IPS-NIHi11 (cell line): ENCODE measurements at places on chromosomes 13 and 19.

GRCh38 chr19:6476155-6476895, 5.3 kb downstream of the DENND1C start:
- peak; percentile 97 for DNase-seq

DNA sequence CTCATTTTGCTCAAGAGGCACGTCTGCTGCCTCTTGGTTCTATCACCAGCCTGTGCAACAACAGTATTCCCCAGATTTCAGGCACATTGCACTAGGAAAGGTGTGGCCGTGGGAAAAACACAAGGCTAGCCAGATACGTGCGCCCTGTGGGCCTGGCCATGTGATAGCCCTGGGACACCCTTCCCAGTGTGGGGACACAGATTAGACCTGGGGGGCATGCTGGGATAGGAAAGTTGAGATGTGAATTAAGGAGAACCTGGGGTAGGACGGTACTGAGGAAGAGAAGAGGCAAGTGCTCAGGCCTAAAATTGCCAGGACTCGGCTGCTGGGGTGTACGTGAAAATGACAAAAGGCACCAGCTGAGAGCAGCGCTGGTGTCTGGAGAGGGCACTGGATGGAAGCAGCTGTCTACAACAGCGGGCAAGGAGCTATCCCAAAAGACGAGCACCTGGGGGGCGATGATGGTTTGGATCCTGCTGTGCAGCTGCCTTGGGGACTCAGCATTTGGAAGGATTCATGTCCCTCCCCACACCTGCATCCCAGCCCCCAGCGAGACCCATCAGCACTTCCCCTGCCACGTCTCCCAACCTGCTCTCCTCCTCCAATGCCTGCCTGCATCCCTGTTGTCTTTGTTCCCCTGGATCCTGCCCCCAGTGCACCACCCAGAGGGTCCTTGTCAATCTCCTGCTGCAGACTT, 54.3 kb downstream of the GGACT start:
- no peak for DNase-seq

- DNase-seq, result no peak
Observed at GRCh38 chr19:35459414-35460082, 11.5 kb downstream of the FFAR2 start.

DNA sequence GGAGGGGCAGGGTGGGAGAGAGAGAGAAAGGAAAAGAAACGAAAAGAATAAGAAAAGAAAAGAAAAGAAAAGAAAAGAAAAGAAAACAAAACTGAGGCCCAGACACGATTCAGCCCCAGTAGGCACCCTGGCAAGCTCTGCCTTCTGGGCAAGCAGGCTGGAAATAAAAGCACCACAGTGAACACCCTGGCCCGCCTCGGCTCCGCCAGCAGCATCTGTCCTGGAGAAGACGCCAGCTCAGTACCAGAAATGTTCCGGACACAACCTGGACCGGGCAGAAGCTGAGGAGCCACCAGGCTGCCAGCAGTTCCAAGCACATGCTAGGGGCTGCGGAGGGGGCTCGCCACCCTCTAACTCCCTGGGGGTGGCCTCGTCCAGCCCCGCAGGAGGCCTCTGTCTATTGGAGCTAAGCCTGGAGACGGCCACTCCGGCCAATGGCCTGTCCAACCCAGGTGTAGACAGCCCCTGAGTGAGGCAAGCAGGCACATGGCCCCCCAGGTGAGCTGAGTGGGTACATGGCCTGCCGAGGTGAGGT, 11.4 kb upstream of the CPAMD8 start:
- DNase-seq, result no peak

DNA sequence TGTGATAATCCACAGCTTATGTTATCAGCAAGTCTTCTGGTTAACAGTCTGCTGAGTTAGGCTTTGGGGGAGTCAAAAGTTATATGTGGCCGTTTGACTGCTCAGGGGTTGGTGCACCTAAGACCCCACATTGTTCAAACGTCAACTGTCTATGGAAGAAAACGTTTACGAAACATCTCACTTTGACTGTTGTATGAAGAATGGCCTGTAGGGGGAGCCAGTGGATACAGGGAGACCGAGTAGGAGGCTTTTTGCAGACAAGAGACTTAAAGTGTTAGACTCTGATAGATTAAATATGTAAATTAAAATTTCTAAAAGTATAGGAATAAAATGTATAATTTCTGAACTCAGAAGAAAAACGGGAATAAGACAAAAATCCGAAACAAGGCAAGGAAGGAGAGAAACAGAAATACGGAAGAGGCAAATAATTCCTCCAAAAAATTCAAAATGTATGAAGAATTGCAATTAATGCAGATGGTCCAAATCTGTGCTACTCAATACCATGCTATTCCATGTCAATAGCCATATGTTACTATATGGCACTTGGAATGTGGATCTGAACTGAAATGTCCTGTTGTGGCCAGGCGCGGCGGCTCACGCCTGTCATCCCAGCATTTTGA, 37.8 kb downstream of the TNFSF14 start:
- DNase-seq, result peak; percentile 51

GRCh38 chr13:43924549-43925245, 45.0 kb downstream of the LACC1 start:
- DNase-seq, result no peak

GRCh38 chr19:30395283-30395682, 23.1 kb downstream of the ZNF536 start:
- no peak for DNase-seq

GRCh38 chr19:51644636-51645271, 1.9 kb downstream of the SIGLEC14 start:
- DNase-seq, result peak; percentile 46

DNA sequence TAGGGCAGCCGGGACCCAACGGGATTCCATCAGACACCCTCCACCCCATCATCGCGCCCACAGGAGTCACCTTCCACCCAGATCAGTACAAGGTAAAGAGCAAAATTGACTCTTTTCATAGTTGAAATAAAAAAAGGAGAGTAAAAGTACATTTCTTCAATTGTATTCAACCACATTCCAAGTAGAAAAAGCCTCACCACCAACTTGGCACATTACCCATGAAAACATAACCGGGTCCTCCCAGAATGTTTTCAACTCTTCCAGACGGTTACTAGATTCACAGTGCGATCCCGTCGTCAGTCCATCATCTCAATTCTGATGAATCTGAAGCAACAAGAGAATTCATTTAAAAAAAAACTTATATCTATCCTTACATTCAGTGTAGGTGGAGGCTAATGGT, 125.2 kb downstream of the RAB20 start:
- no peak for DNase-seq

GRCh38 chr19:4090356-4091220, 23.9 kb upstream of the ZBTB7A start:
- no peak for DNase-seq

DNA sequence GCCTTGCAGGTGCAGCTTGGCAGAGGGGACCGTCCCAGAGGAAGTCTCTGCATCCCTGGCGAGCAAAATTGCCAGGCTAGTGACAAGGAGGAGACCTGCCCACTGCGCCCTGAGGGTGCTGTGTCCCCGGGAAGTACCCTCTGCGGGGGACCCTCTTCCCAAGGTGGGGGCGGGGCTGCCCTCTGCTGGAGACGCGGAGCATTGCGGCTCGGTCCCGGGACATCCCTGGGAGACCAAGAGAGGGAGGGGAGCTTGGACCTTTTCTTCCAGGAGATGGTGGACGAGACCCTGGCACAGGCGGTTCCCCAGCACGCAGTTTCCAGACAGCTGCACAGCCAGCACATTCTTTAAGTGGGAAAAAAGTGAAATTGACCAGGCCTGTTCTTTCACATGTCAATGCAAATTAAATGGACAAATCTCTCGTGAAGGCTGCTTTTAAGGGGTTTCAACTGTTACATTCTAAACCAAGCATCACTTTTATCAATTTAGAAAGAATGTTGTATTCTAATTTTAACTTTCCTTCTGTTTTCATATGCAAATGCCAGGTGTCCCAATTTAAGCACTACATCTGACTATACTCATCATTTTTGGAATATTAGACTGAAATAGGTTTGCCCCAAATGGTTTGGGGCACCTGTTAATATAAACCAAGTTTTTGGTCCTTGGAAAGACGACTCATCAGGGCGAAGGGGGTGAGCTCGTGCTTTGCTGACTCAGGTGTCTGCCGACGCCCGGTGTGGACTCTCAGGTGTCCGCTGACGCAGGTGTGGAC, 60.7 kb downstream of the MCF2L start:
- DNase-seq, result peak; percentile 88

- DNase-seq, result peak; percentile 39
Observed at GRCh38 chr13:75469047-75469446, 12.9 kb downstream of the TBC1D4 start.

DNA sequence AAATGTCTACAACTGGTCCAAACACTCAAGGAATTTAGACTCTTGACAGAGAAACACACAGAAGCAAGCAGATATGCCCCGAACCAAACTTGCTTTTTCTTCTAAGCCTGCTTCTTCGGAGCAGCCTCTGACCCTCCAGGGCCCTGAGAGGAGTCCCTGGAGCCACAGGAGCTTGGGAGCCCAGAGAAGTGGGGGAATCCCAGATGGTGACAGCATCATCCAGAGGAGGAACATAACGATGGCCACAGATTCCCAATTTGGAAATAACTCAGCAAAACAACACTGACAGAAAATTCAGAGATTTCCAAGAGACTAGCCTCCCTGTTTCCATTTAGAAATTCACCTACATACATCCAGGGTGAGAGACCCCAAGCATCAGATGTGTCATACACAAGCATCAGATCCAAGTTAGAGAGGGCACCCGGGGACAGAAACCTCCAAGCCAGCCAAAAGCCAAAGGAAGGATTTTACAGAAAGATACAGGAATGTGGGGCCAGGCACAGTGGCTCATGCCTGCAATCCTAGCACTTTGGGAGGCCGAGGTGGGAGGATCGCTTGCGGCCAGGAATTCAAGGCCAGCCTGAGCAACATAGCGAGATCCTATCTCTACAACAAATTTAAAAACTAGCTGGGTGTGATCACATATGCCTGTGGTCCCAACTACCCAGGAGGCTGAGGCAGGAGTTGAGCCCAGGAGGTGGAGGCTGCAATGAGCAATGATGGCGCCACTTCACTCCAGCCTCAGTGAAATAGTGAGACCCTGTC, 2.0 kb upstream of the PVR start:
- no peak for DNase-seq

GRCh38 chr13:94061301-94061700, 418.2 kb downstream of the DCT start:
- no peak for DNase-seq

DNA sequence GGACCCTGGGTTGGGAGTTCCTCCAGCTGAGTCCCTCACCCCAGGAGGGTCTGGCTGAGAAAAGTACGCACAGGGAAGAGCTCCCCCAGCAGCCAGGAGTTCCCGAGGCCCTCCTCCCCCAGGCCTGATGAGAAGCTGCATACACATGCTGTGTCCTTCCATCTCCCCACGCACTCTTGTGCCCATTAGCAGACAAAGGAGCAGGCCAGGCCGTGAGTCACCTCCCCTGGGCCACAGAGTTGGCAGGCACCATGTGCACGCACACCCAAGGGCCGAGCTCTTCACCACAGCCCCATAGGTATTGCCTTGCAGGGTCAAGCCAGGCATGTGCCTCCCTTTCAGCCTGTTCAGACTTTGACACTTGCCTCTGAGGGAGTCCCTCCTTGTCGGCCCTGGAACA, 17.5 kb downstream of the MAU2 start:
- no peak for DNase-seq

GRCh38 chr19:40224342-40225150, 1.9 kb downstream of the CCNP start:
- DNase-seq, result no peak

DNA sequence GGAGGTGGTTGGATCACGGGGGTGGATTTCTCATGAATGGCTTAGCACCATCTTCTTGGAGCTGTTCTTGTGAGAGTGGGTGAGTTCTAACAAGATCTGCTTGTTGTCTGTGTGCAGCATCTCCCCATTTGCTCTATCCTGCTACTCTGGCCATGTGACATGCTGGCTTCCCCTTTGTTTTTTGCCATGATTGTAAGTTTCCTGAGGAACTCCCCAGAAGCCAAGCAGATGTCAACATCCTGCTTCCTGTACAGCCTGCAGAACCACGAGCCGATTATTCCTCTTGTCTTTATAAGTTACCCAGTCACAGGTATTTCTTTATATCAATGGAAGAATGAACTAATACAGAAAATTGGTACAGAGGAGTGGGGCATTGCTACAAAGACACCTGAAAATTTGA, 2.3 kb upstream of the SIGLEC12 start:
- DNase-seq, result no peak

GRCh38 chr13:114229506-114229905, 5.2 kb upstream of the CDC16 start:
- no peak for DNase-seq

DNA sequence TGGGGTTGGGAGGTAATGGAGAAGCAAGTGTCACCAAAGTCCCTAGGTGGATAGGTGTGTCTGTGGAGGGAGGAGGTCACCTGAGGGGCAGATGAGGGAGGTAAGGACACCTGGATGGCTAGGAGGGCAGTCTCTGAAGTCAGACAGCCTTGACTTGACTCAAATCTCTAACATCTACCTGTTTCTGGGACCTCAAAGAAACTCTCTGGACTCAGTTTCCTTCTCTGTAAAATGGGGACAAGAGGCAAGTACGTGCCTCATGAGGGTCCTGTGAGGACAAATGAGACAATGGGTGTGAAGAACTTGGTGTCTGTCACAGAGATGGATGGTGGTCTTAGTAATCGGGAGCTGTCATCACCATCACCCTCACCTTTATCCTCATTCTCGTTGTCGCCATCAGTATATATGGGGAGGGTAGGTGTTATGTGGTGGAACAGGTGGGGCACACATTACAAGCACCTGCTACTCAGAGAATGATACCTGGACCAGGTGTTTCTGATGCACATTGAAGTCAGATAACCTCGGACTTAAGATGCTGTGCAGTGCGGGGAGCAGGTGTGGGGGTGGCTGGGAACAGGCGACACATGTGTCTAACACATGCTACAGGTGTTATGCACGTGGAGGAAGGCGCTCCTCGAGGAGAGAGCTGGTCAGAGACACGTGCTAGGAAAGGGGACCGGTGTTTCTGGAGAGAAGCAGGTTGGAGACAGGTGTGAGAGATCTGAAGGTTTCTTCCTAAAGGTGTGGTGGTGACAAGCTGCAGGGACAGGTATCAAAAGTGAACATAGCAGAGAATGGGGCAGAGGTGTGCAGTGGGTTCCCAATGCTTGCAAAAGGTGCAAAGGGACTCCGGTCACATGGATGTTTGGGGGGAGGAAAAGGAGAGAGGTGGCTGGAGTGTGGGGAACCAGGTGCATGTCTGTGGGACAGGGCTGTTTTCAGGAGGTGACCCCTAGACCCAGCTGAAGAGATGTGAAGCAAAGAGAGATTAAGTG, 3.8 kb downstream of the ERFL start:
- DNase-seq, result no peak

DNA sequence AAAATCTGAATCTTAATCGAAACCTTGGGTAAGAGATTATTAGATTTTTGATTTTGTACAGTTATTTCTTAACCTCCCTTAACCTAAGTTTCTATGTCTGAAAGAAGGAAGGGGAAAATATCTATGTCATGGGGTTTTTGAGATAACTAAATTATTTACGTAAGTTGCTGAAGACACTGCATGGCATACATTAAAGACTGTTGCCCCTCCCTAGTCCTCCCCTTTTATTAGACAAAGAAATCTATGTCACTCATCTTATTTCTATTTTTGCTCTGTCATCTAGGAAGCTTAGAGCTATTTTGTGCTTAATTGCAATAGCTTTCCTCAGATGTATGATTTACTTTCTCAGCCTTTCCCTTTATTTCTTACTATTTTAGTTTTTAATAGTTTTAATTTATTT, 15.0 kb downstream of the COG6 start:
- DNase-seq, result no peak
